RCC 7860 (cell line): ENCODE measurements at places on chromosomes 3 and 15.

DNA sequence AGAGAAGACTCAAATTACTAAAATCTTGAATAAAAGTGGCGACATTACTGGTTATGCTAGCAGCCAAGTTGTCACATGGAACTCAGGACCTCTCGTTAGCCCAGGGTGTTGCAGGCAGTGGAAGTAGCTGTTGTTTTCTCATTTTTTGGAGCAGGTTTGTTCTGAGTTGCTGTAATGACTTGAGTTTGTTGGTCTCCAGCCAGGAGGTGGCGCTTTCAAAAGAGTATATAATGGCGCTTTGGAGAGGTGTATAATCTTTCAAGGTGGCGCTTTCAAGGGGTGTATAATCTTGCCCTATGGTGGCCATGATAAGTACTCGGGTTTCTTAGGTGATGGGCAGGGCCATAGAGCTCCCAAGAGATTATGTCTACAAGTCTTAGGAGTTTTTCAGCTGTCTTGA lies 632.7 kb downstream of the NTRK3 start:
- DNase-seq, result no peak

GRCh38 chr3:141047168-141047567 lies 4.0 kb upstream of the SPSB4 start:
- no peak for DNase-seq

DNA sequence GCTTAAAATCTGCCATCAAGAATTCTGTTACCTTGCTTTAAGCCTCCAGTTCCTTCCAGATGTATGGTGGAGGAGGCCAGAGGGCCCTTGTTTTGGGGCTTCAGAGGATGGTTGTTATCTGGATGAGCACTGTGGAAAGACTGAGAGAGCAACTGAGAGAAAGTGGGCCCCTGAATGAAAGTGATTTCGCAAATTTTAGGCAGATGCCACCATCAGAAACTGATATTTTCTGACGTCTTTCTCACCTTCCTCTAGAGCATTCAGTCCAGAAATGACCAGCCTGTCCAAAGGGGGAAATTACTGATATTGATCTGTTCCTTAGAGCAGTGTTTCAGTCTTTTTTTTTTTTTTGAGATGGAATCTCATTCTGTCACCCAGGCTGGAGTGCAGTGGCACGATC lies 13.4 kb downstream of the B3GNT5 start:
- DNase-seq, result no peak

DNA sequence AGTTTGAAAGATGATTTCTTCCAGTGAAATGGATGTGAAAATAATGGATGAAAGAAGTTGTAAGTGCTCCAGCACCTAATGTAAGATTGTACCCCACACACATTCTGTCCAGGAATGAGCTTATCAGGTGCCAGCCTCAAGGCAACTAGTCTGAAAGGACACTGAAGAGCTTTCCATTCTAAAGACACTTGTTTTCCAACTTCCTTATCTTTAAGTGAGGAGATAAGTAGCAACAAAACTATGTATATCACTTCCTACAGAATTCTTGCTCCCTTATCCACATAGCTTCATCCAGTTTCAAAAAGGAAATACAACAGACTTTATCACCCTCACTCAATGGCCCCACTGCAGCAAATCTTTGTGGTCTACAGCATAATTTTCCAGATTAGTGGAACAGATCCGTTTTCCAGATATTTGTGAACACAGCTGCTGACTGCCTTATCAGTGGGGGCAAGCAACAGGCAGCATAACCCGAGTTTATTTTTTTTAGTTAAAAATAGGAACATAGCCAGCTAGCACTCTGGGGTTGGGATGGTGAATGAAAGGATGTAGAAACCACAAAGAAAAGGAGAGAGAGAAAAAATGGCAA lies 60.6 kb downstream of the CD200R1L start:
- DNase-seq, result no peak

- DNase-seq, result no peak
These were observed 341.3 kb upstream of the CFAP20DC start for GRCh38 chr3:59391131-59391530.

GRCh38 chr3:154034797-154035330 lies 86.3 kb upstream of the ARHGEF26 start:
- DNase-seq, result no peak

DNA sequence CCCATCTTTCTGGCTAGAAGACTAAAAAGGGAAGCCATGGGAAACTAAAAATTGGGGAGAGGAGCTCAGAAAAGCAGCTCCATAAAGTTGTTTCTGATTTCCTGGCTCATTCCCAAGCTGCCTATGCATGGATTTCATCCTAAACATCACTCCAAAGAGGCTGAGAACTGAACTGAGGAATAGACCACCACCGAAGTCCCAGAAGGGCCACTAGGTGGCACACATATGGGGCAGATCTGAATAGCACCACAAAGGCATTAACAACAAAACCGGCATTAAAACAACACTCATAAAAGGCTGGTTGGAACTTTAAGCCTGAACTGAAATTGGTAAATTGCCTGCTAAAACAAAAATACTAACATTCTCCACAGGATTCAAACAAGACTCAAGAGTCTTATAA lies 106.3 kb downstream of the PLD1 start:
- peak; percentile 32 for DNase-seq

- no peak for DNase-seq
These were observed 192.3 kb downstream of the PLCL2 start for GRCh38 chr3:17076940-17077605.

GRCh38 chr3:128592864-128593263 lies 57.8 kb downstream of the RPN1 start:
- no peak for DNase-seq

GRCh38 chr3:141388823-141389621 lies 20.7 kb downstream of the ZBTB38 start:
- DNase-seq, result no peak

DNA sequence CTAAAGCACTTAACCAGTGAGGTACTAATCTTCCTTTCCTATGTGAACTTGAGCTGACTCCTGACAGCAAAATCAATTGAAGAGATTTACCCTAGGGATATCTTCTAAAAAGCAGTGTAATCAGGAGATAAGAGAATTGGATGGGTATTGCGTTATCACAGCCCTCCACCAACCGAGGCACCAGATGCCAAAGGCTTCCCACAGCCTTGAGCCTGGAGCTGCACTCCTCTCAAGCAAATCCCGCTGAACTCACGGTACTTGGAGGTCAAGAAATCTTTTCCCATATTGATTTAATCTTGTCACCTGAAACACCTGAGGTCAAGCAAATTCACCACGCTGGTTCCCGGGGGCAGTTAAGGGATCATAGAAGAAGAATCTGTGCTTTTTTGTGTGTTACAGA lies 346.8 kb downstream of the TBL1XR1 start:
- DNase-seq, result no peak

GRCh38 chr3:97658668-97659285 lies 105.8 kb upstream of the ARL6 start:
- peak; percentile 13 for DNase-seq

DNA sequence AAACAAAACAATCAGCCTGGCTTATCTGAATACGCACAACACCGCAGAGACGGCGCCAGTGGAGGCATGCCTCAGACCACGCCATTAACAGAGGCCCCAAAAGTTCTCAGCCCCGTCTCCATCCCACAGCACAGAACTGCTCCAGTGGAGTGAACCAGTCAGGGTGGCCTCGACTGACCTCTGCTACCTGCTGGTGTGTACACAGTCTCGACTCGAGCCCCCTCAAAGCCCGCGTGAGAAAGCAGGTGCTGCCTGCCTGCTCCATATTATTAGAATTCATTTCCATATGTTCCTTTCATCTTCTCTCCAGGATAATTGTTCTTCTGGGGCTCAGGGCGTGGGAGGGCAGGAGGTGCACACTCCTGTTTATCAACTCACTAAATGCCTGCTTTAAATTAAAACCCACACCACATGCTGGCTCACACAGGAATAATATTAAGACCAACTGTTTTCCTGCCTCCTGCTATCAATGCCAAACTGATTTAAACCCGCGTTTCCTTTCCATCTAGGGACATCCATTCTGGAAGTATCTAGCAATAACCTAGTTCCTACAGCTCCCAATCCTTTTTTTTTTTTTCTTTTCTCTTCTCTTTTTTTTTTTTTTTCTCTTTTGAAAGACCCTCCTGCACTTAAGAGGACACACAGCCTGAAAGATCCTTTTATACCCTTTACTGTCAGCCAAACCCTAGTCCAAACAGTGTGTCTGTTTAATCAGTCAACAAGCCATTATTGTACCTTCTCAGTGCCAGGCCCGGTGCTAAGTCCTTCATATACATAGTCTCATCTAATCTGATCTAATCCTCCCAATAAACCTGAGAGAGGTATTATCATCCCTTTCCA lies 101.2 kb downstream of the TLE3 start:
- DNase-seq, result no peak

DNA sequence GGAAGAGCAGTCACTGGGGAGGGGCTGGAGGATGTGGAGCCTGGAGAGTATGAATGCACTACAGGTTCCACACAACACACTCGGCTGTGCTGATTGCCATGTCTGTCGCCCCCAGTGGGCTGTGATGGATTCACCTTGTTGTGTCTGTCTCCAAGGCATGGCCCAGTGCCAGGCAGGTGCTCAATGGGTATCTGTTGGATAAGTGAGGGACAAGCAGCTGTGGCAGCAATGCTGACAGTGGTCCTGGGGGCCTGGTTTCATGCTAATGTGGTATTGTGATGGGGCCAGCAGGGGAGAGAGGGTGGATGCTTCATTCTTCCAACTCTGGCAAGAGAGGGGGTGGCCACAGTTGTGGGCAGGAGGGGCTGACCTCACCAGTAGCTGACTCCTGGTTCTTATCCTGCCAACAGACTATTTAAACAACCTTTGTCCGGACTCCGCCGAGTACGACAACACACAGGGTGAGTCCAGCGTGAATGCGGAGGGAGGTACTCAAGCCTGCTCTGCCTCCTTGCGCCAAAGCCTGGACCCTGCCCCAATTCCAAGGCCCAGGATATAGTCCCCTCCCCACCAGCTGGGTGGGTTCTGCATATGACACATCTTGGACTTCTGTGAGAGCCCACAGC lies 47.3 kb upstream of the NR2C2 start:
- no peak for DNase-seq

- no peak for DNase-seq
These were observed 171.6 kb downstream of the CADPS start for GRCh38 chr3:62703451-62704167.

GRCh38 chr3:94226078-94226477 lies 163.2 kb downstream of the NSUN3 start:
- DNase-seq, result peak; percentile 89

- DNase-seq, result no peak
These were observed 102.8 kb upstream of the PFN2 start for GRCh38 chr3:150073513-150073912.

GRCh38 chr3:17552351-17552750 lies 190.1 kb downstream of the TBC1D5 start:
- DNase-seq, result no peak

DNA sequence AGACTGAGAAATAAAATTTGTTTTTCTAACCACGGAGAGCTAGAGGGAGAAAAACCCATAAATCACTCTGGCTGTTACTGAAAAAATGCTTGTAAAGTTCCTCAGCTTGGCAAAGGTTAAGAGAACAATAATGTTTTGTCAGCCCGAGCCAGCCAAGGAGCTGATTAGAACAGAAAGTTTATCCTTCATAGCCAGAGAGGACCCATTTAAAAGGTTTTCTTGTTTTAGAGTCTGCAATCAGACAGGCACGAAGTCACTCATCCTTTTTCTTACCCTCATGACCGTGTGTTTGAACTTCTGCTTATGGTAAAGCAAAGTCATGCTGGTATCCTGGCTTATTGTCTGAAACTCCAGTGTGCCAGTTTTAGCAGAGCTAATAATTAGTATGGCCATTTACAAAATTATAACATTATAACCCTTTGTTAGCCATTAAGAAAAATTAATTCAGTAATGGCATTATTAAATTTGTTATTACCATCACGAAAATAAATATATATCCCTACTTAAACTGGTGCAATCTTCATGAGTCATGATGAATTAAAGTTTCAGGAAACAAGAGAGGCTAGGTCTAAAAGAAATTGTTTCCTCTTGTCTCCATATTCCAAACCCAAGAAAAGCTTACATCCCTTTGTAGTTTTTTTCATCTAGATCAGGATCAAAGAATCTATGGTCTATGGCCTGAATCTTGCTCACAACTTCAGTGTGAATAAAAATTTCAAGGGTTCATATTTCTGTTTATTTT lies 13.5 kb upstream of the STXBP5L start:
- no peak for DNase-seq

DNA sequence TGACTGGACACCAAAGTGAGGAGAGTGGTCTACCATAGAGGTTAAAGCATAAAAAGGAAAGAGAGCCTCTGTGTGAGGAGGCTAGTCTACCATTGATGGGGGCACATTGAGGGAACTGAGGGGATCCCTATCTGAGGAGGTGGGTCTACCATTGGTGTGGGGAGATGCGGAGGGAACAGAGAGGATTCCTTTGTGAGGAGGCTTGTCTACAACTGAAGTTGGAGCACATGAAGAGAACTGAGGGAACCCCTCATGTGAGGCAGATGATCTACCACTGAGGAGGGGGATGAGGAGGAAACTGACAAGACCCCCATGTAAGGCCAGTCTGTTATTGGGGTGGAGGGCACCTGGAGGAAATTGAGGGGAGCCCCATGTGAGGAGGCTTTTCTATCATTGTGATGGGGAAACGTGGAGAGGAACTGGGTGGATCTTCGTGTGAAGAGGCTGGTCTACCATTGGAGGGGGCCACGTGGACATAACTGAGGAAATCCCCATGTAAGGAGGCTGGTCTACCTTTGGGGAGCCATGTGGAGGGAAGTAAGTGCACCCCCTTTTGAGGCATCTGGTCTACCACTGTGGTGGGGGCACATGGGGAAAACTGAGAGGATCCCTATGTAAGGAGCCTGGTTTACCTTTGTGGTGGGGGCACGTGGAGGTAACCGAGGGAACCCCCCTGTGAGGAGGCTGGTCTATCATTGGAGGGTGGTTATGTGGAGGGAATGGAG lies 160.1 kb downstream of the FBLN2 start:
- no peak for DNase-seq

DNA sequence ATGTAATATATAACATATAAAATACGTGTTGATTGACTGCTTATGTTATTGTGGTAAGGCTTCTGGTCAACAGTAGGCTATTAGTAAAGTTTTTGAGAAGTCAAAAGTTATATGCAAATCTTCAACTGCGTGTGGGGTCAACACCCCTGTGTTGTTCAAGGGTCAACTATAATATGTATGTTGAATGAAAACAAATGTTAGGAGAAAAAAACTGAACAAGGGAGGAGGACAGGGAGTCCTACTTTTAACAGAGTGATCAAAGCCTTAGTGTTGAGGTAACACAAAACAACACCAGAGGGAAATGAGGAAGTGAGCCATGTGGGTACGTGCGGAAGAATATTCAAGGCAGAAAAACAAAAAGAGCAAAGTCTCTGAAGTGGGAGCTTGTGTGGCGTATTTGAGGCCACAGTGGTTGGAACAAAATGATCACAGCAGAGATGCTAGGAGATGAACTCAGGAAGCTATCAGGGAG lies 62.5 kb downstream of the SFMBT1 start:
- DNase-seq, result no peak
